ENCODE measurements at places on chromosomes 12 and 14. TPM values are rescaled to one million over a fixed set of nuclear protein-coding genes. Genes with fewer than 3 reads are reported as not detected.

ASCL1 gene
- polyA plus RNA-seq, result 0.14 TPM

ADCY6 gene
- 71.6 TPM for polyA plus RNA-seq

ADAM21 gene
- polyA plus RNA-seq, result 0.47 TPM

DNA sequence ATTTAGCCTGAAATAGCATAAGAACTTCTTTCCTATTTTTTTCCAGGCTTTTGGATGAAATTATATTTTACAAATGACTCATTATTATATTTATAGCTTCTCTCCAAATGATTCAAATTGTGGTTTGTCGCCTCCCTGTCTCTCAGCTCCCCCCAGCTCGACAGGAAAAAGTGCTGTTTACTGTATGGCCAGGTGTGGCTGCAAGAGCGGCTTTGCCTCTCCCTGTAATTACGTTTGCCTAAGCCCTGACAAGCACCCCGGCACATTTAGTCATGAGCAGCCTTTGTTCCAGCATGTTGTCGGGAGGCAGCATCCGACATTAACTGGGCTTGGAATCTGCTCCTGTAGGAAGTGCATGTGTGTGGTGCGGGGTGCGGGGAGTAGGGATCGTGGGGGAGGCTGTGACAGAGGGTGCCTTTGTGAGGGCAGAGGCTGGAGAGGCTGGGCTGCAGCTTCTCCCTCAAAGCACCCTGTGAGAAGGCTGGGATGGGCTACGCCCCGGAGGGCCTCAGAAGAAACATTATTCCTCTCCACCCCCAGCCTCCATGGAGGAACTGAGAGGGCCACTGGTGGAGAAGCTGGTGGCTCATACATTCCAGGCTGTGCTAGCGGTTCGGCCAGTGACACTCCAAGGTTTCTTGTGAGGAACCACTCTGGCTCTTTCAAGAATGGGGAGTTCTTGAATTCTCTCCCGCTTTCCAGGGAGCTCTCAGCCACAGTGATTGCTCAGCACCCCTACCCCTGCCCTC, 42.1 kb upstream of the CTDSP2 start:
- DNase-seq, result no peak

GRCh38 chr14:75803765-75804164, 142.7 kb downstream of the TTLL5 start:
- DNase-seq, result no peak

DNA sequence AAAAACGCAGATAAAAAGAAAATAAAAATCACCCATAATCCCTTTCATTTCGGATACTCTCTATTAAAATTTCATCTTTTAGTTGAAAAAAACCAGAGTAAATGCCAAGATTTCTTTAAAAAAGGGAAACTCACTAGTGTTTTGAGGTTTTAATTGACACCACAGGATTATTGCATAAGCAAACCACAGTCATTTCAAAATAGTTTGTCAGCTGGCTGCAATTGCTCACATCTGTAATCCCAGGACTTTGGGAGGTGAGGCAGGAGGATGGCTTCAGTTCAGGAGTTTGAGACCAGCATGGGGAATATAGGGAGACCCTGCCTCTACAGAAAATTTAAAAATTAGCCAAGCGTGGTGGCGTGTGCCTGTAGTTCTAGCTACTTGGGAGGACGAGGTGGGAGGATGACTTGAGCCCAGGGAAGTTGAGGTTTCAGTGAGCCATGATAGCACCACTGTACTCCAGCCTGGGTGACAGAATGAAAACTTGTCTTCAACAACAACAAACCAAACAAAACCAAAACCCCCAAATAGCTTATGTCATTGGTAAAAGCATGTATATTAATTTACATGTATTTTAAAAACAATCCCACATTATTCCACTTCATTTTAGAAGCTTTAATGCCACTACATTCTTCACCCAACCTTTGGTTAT, 48.8 kb downstream of the SYNE2 start:
- no peak for DNase-seq

All from right renal cortex interstitium (tissue), 3 donors.